CD4-positive, CD25-positive, alpha-beta regulatory T cell (primary cell): ENCODE measurements at places on chromosomes 5 and 9. TPM values are rescaled to one million over a fixed set of nuclear protein-coding genes. Genes with fewer than 3 reads are reported as not detected.

IL3 gene
- not detected for polyA plus RNA-seq

SLC6A3 gene
- polyA plus RNA-seq, result not detected

DIPK1B gene
- polyA plus RNA-seq, result not detected

FAM151B gene
- not detected for polyA plus RNA-seq

SOX30 gene
- polyA plus RNA-seq, result 0.84 TPM

THBS4 gene
- not detected for polyA plus RNA-seq

ANKRD34B gene
- polyA plus RNA-seq, result not detected

DNA sequence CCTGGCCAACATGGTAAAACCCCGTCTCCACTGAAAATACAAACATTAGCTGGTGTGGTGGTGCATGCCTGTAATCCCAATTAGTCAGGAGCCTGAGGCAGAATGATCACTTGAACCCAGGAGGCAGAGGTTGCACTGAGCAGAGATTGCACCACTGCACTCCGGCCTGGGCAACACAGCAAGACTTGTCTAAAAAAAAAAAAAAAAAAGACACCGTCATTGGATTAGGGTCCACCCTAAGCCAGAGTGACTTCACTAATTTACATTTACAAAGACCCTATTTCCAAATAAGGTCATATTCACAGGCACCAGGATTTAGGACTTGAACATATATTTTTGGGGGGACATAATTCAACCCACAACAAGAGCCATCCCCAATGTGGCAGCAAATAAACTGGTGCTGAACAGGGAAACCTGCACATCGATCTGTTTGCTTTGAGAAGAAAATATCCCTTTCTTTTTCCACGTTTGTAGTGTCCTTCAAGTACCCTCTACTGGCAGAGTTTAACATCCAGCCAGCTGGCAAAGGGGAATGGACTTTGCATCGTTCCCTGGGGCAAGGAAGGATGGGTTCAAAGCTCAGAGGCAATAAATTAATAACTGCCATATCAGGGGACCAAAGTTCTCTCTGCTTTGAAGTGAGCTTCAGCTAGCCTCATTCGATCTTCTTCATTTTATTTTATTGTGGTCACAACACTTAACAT is 3.7 kb upstream of the DNAJC25 start:
- no peak for DNase-seq

DNA sequence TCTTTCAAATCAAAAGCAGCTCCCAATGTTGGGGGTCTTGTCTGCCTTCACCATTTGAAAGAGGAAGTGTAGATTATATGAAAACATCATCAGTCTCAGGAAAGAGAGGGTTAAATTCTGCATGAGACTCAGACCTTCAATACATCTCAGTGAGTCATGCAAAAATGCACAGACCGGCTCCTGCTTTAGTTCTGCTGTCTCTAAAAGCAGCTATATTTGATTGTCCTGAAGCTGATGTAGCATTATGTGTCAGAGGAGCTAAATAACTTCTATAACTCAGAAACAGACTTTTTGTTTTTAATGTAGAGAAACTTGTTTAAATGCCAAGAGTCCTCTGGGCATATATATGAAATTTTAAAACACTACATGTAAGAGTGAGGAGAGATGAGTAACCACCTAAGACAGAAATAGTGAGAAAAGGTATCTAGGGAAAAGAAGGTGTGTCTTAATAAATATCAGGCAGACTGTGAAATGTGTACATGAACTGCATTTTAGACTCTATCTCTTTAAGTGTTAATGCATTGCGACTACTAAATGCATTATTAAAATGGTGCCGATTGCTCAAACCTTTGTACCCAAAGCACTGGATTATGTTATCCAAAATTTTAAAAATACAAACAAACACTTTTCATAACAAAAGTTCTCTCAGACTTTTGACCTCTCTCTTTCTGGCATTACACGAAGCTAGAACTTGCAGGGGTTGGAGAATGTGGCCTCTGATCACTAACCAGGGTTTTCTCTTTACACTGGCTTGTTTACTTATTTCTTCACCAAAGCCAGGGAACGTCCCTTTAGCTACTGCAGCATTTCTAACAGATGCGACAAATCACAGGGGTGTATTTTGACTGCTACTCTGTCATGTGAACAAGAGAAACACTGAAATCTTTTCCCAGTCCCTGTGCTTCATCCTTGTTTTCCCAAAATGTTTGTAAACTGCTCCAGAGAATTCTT is 302.3 kb downstream of the ARL15 start:
- DNase-seq, result no peak

- no peak for DNase-seq
These were observed 181.7 kb downstream of the MAST4 start for GRCh38 chr5:66777868-66778267.

- no peak for DNase-seq
These were observed 1.7 kb downstream of the SH3PXD2B start for GRCh38 chr5:172452398-172453205.

DNA sequence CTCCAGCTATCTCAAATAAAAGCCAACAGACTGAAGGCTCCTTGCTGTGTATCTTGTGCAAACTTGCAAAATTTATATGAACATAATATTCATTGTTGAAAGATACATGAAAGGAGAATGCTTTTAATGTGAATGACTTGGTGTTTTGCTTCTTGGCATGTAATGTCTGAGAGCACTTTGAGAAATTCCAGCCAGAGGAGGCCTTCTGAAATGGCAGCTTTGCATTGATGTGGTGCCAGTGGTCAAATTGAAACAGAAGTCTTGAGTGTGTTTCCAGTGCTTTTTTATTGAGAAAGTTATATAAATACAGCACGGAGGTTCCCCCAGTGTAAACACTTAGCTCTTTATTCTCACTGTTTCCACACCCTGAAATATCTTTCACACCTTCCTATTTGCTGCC is 182.1 kb downstream of the ADCY2 start:
- no peak for DNase-seq

- DNase-seq, result peak; percentile 57
These were observed 27.9 kb upstream of the MGAT1 start for GRCh38 chr5:180830253-180831138.

DNA sequence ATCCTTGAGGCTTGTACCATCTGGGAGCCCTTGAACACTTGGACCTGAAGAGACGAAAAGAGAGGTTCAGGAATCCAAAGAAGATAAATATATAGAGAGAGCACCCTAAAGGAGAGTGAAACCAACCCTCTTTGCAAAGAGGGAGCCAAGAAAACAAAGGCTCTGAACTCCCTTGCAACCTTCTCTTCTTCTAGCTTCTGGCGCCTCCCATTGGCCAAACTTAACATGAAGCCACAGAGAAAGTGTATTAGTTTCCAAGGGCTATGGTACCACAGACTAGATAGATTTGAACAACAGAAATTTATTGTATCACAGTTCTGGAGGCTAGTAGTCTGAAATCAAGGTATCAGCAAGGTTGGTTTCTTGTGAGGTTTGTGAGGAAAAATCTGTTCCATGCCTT is 175.1 kb downstream of the HCN1 start:
- no peak for DNase-seq

DNA sequence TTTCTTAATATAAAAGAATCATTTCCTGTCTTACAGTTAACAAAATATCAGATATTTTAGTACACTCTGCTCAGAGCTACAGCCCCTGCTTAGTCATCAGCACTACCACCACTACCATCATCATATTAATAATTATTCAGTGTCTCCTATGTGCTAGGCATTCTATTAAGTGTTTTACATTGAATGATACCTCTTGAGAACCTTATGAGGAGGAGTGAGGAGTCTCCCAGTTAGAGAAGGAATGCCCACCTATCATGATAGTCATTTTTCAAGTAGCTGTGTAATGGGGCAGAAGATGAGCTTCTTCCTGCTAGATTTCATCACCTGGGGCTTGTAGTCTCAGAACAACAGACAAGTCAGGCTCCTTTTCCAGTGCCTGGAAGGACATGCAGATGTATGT is 238.0 kb downstream of the TRIM32 start:
- DNase-seq, result no peak

DNA sequence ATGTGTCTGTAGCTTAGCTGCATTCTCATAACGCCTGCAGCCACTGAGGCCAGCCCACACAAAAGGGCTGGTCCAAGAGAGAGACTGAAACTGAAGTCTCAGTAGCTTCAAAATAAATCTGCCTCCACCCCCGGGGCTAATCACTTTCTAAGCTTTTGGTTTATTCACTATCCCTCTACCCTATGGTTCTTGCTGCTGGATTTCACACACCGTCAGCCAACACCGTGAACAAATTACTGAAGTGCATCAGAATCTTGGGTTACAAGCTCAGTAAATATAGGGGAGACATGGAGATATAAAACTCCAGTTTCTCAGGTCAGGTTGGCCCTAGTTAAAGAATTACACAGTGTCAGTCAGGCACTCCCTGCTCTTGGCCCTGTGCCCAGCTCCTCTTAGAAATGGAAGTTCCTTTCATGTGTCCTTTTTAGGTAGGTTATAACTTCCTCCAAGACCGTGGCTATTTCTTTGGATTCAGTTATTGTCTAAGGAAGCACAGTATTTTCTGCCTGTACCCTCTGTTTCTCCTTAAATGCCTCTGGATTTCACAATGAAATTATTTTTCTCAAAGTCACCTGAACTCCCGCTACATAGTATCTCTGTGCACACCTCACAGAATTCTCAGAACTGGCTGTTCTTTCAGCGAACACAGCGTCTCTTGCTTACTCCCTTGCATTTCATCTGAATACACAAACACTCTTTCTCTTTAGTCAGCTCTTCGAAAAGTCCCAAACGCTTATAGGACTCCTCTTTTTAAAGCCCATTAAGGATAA is 112.5 kb downstream of the FAM174A start:
- DNase-seq, result peak; percentile 80

- no peak for DNase-seq
These were observed 11.8 kb downstream of the ADAMTSL1 start for GRCh38 chr9:18485714-18486113.

- no peak for DNase-seq
These were observed 2.6 kb downstream of the CCDC125 start for GRCh38 chr5:69329905-69330489.
